ENCODE measurements at places on chromosomes 16 and 17.

GRCh38 chr17:40124279-40125141 is 2.7 kb downstream of the MSL1 start:
- DNase-seq = peak; percentile 14

DNA sequence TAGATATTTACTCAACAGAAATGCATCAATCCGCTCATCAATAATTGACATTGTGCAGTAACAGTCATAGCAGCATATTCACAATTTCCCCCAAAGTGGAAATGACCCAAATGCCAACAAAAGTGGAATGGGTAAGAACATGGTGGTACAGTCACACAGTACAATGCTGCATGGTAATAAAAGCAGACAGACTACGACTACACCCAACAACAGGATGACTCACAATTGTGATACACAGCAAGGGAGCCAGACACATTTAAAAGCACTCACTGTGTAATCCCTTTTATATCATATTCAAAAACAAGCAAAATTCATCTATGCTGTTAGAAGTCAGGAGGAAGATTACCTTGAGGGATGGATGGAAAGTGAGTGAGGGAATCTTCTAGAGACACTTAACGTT is 76.5 kb upstream of the NUDT7 start:
- DNase-seq = no peak

DNA sequence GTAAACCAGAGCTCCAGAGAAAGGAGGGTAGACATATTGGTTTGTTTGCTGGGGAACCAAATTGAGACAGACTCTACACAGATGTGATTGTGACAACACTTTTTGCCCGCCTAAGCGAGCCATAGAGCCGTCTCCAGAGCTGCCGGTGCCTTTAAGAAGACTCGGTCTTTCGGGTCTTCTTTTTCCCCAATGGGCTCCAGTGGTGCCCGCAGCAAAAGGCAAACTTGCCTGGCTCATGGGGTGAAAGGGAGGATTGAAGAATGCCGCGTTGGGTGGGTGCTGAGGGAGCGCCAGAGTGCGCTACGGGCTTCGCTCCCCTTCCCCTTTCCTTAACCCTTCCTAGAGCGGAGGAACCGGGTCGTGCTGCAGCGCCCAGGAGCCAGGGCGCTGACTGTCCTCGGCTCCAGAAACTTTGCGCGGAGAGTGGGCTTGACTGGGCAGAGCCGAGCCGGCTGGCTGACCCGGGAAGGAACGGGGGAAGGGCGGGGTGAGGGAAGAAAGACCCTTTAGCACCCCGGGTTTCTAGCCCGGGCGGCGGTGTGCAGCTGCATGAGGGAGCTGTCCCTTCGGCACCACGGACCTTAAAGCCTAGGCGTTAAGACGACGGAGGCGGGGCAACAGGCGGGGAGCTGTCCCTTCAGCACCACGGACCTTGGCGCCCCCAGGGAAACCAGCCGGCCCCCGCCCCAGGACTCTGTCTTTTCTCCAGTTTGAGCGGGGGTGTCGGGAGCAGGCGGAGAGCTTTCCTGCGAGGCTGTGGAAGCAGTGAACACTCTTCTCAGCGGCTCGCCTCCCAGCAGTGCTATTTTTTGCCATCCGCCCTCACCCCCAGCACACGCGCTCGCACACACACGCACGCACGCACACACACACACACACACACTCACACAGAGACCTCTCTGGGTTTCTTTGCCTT is at the start of gene CACNG3:
Gene CACNG3 (plus strand): TSS at position 880 of the 916 bp plus-strand sequence. CDS start 420 bp downstream, outside the sequence.
- peak; percentile 85 for DNase-seq

GRCh38 chr17:5763595-5764306 is 179.4 kb upstream of the NLRP1 start:
- no peak for DNase-seq

DNA sequence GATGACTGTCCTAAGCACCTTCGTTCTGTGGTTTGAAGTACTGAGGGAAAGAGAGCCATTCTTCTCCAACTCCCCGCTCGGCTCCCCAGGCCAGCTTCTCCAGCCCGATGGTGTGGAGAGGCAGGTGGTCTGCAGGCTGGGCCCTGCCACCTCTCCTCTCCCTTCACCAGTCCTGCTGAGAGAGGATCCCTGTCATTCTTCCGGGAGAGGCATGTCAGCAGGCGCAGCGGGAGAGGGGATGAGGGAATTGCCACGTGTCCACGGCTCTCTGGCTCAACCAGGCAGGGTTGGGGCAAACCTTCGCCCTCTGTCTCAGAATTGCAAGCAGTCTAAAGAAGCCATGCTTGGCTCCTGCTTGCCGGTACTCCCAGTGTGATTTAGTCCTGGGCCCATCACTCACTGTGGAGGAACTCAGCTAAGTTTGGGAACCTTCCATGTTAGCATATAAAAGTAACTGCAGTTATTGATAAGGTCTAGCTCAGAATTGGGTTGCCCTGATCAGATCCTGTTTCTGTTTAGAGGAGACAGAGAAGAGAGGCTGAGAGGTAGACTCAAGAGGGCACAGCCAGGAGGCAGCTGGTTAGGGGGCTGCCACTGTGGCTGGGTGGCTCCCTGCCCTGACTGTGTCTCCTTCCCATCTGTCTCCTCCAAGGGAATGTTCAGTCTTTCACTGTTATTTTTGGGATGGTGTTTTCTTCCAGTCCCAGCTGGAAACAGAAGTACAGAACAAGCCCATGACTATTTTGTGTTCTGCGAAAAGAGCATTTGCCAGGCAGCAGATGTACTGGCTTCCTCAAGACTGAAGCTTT is 17.4 kb downstream of the HS3ST3B1 start:
- DNase-seq = no peak

- no peak for DNase-seq
These were observed 133.9 kb downstream of the PITPNC1 start for GRCh38 chr17:67511012-67511411.

GRCh38 chr16:84293406-84293805 is 1.3 kb upstream of the WFDC1 start:
- DNase-seq = no peak

GRCh38 chr16:66228792-66229191 is 137.7 kb upstream of the CDH5 start:
- no peak for DNase-seq

DNA sequence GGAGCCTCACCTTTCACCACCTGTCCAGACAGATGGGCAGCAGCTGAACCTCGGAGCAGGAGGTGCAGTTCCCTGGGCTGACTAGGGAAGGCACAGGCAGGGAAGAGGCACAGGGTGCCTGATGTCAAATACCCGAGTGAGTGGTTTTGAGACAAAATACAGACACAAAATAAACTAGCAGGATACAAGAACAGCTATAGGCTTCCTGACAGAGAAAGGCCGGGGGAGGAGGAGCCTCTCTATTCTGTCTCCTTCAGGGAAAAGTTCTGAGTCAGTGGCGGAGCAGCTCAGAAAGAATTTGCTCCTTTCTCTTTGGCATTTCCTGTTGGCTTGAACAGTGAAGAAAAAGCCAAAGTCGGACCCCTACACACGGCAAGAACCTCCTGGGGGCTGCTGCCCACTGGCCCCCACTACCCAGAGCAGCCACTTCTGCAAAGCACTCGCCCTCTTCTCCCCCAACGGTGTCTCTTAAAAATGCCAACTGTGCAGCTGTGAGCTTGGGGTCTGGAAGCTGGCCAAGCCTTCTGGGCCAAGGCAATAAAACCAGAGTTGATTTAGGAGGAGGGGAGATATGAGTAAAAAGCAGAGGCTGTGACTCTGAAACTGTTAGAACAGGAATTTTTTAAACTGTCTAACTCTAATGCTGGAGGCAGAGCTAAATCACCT is 14.4 kb upstream of the FAAP100 start:
- no peak for DNase-seq

DNA sequence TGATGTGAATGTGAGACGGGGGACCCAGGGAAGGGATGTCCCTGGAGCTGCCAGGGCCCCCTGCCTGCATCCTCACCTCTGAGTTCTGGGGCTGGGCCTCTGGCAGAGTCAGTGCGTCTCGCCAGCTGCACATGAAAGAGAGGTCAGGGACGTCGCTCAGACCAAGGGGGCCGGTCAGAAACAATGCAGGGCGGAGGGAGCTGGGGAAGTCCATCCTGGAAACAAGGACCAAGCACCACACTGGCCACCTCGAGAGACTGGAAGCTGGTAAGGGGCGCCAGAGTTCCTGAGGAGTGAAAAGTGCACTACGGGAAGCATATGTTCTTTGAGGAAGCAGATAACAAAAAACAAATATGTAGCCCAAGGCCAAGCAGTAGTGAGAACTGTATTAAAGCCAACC is 2.1 kb downstream of the TAF1C start:
- no peak for DNase-seq

- DNase-seq = no peak
These were observed 17.4 kb downstream of the CTCF start for GRCh38 chr16:67579686-67580085.

DNA sequence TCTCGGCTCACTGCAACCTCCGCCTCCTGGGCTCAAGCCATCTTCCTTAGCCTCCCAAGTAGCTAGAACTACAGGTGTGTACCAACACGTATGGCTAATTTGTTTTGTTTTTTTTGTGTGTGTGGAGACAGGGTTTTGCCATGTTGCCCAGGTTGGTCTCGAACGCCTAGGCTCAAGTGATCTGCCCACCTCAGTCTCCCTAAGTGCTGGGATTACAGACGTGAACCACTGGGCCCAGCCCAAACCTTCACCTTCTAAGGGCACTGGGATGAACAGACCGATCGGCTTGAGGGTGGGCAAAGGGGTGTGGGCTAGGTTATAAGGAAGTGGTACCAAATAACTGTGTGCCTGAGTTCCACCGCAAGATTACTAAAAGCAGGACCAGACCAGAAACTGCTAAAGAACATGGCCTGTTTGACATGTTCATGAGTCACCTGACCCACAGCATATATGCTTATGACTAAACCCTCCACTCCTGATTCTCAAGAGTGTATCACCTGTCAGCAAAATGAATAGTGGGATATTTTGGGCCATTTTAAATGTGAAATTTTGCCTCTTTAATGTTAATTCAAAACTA is 8.1 kb downstream of the TMEM97 start:
- DNase-seq = peak; percentile 52

DNA sequence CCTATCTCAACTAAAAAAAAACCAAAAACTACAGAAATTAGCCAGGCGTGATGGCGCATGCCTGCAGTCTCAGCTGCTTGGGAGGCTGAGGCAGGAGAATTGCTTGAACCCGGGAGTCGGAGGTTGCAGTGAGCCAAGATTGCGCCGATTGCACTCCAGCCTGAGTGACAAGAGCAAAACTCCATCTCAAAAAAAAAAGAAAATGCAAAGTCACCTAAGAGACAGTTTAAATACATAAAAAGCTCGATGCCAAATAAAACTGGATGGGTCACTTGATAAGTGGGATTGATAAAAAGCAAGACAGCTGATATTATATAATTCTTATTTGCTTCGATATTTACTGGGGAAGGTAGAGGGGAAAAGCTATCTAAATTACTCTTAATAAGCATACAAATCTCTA is 15.8 kb upstream of the KANSL1 start:
- no peak for DNase-seq

DNA sequence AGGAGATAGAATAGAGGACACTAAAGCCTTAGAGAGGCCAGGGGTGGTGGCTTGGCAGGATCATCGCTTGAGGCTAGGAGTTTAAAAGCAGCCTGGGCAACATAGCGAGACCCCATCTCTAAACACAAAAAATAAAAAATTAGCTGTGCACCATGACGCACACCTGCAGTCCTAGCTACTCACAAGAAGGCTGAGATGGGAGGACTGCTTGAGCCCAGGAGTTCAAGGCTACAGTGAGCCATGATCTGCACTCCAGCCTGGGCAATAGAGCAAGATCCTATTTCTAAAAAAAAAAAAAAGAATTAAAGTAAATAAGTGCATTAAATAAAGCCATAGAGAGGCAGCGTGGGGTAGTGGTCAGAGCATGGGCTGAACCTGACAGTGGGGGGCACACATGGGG is 19.1 kb downstream of the SBK1 start:
- no peak for DNase-seq

GRCh38 chr16:79093554-79093967 is 507.0 kb downstream of the MAF start:
- peak; percentile 64 for DNase-seq
